ENCODE measurements at places on chromosomes 1 and 21.

GRCh38 chr21:44486302-44486701, 31.0 kb downstream of the LRRC3 start:
- no peak for DNase-seq

- DNase-seq = no peak
These were observed 174.5 kb upstream of the POU3F1 start for GRCh38 chr1:38221006-38221649.

- DNase-seq = no peak
These were observed 87.5 kb upstream of the RUNX3 start for GRCh38 chr1:25017436-25018109.

GRCh38 chr1:21822349-21822748, 10.3 kb downstream of the LDLRAD2 start:
- DNase-seq = no peak

DNA sequence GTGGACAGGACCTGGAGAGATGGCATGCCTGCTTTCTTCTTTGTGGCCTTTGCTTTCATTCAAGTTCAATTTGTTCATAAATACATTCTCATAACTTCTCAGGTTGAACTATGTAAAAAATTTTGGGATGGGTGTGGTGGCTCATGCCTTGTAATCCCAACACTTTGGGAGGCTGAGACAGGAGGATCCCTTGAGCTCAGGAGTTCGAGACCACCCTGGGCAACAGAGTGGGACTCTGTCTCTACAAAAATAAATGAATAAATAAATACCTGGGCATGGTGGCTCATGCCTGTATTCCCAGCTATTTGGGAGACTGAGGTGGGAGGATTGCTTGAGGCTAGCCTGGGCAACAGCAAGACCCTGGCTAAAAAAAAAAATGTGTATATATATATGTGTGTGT, 2.1 kb downstream of the KIF1B start:
- DNase-seq = no peak

- DNase-seq = peak; percentile 66
These were observed 511 bp downstream of the DNTTIP2 start for GRCh38 chr1:93878501-93878888.

DNA sequence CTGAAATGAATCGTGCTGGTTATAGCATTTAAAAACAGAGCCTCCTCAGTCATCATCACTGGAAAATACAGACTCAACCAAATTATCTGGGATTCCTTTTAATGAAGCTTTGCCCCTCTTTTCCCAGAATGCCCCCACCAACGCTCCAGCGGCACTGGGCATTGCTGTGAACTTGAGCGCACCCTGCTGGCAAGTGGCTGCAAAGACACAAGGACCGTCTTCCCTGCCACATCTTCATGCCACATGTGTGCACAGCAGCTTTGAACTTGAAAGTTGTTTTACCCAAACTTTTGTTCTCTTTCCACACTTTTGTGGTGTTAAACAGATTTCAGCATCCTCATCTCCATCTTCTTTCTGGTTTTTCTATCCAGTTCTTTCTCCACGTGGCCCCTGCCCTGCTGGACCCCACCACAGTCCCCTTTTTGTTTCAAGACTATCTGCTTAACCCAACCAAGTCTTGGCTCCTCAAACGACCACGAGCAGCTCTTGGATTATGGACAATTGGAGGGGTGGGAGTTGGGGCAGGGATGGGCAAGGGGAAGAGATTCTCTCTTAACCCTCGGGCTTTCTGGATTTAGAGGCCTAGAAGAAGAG, 12.8 kb upstream of the LMX1A start:
- peak; percentile 61 for DNase-seq

DNA sequence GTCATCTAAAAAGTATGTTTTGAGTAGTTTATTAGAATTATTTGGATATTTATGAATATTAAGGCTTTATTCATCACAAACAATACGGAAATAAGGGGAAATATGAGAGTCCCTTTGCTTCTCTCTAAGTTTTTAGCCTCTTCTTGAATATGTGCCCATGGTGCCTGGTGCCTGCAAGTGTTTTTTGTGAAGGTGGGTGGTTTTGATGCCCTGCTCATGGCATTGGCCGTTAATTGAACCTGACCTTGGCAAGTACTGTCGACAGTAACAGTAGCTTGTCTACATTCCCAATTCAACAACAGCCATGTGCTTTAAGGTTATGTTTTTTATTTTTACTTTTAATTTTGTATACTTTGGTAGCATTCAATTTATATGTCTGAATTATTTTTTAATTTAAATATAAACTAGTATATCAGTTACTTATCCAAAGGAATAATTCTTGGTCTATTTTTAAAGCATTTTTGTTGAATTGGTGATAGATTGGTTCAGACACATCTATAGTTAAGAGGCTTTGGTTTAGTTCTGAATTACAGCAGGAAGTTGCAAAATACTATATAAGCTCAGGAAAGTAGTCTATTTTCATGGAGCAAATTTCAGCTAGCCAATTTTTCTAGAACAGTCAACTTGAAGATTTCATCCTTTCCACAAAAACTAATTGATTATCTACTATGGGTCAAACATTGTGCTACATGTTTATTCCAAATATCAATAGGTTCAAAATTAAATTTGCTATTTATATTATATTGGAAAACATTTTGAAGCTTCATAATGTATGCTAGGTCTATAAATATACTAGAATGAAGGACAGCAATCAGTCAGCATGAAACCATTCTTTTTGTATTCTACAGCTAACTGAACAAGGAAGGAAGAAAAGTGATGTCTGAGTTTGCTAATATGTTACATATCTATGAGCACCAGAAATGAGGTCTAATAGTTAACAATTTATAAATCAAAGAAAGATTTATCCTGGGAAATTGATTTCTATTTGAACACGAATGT, 184.4 kb downstream of the MRPL39 start:
- DNase-seq = no peak

DNA sequence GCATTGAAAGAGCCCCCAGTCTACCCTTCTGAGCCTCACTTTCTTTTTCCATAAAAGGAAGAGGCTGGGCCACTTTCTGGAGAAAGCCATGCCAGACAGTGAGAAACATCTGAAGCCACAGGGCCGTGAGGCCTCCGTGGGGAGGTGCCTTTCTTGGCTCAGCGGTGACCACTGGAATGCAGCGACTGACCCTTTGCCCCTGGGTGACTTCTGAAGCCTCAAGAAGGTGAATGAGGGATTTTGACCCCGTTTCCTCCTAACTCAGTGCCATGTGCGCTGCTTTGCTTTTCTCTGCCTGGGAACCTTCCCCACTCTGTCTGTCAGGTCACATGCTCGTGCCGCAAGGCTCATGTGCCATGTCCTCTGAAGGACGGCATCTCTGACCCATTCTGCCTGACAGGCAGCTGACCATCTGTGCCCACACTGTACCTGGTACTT, 44.7 kb upstream of the A3GALT2 start:
- DNase-seq = no peak

DNA sequence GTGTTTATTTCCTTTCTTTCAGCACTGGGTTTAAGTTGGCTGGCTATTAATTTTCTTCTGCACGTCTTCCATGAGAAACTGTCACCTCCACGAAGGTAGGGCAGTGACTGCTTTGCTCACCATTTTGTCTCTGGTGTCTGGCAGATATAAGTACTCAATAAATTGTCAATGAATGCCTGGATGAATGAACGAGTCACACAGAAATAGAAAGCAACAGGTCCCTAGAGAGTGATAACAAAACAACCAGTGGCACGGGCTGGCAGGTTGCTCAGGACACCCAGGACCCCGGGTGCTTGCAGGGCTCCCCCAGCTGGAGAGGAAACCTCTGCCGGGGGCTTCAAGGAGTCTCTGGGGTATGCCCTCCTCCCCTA, 3.2 kb upstream of the MYOC start:
- no peak for DNase-seq

DNA sequence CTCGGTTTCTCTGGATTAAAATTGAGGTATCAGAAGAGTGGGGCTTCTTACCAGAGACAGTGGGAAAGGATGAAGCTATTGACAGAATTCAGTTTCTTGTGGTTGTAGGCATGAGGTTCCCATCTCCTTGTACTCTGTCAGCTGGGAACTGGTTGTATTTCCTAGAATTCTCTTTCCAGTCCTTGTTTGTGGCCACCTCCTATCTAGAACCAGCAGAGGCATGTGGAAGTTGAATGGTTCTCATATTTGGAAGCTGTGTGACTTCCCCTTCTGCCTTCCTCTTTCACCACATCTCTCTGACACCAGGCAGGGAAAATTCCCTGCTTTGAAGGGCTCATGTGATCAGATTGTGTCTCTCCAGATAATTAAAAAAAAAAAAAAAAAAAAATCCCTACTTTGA, 457.7 kb upstream of the ADAMTS5 start:
- DNase-seq = no peak

GRCh38 chr1:106876384-106876783, 180.1 kb upstream of the PRMT6 start:
- DNase-seq = no peak

DNA sequence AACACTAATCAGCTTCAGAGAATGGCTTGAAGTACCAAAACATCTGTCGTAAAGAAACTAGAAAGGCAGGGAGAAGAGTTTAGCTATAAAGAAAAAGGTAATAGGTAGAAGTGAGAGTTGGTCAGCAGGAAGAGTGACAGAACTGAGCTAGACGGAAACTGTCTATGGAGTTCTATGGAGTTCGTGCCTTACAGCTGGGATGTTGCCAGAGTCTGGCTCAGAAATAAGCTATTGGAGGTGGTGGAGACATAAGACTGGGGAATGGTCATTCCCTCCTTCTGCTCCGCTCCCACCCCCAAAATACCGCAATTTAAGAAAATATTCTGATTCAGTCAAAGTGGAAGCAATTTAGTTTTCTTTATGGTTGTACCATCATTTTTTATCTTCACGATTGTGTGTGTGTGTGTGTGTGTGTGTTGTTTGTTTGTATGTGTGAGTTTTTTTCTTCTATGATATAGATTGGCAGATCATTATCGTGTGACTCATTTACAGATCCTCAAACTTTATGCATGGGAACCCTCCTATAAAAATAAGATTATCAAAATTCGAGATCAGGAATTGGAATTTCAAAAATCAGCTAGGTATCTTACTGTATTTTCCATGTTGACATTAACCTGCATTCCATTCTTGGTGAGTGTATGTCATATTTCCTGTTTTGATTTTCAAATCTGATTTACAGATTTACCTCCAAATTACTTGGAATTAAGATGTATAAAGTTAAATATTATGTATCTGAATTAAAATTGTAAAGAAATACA, 79.0 kb downstream of the HSPA13 start:
- no peak for DNase-seq

DNA sequence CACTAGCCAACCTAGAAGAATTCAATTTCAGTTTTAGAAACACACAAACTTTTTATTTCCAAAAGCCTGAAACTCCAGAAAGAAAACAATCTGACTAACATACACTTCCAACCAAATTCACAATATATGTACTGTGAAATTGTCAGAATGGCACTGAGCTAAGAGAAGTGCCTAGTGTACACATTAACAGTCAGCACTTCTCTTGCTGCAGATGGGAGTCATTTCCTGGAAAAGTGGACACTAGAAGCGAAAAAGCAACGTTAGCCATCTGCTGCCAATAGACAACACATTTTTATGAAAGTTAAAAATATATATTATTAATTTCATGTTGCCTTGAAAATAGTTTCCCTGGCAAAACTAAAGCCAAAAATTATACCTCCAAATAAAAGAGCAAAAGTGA, 66.1 kb downstream of the EPS15 start:
- DNase-seq = no peak

GRCh38 chr1:247528812-247529474, 7.3 kb downstream of the OR2C3 start:
- no peak for DNase-seq

DNA sequence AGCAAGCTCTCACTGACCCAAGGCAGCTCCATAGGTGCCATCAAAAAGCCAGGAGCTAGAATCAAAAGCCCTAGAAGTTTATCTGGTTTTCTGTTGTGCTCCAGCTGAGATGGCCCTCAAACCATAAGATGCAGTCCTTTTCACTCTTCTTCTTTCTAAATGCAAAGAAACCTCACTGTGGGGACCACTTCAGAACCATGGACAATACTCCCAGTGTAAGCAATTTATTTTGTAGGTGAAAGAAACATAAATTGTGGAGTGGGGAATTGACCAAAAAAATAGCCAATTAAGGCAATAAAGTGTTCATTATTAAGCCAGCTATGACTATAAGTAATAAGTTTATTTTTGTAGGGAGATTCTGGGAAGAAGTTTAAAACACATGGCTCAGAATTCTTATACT, 1399.9 kb downstream of the PLA2G4A start:
- DNase-seq = no peak

GRCh38 chr1:230127105-230128054, 60.3 kb downstream of the GALNT2 start:
- DNase-seq = peak; percentile 38

DNA sequence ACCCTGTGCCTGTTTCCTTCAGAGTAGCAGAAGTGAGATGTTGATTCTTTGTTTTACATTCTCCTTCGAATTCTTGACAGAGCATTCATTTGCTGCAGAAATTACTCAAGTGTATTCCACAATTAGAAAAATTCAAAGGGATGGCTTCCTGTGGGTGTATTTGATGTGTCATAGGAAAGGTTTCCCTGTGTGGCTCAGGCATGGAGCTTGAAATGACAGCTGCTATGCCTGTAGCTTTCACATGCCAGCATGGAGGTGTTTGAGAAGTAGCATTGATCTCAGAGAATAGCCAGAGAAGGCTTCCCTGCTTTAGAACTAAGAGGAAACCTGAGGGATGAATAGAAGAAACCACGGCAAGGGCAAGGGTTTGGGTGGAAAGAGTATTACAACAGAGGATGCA, 317.2 kb upstream of the DEPDC1 start:
- DNase-seq = no peak

DNA sequence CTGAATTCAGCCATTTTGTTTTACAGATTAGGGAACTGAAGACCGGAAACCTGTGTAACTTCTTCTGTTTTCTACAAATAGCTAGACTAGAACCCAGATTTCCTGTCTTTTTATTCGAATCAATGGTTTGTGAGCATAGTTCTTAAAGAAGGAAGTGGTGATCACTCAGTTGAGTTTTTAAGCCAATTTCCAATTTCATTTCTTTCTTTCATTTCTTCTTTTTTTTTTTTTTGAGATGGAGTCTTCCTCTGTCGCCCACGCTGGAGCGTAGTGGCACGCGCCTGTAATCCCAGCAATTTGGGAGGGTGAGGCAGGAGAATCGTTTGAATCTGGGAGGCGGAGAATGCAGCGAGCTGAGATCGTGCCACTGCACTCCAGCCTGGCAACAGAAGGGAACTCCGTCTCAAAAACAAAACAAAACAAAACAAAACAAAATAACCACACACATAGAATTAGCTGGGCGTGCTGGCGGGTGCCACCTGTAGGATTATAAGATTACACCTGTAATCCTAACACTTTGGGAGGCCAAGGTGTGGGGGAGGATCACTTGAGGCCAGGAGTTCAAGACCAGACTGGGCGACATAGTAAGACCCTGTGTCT, 3.0 kb upstream of the MDM4 start:
- DNase-seq = peak; percentile 64

Measured in CD4-positive, alpha-beta T cell treated with Interleukin-6 for 4 hours (primary cell).